Activated gamma-delta T cell (primary cell): ENCODE measurements at places on chromosomes 12 and 14.

DNA sequence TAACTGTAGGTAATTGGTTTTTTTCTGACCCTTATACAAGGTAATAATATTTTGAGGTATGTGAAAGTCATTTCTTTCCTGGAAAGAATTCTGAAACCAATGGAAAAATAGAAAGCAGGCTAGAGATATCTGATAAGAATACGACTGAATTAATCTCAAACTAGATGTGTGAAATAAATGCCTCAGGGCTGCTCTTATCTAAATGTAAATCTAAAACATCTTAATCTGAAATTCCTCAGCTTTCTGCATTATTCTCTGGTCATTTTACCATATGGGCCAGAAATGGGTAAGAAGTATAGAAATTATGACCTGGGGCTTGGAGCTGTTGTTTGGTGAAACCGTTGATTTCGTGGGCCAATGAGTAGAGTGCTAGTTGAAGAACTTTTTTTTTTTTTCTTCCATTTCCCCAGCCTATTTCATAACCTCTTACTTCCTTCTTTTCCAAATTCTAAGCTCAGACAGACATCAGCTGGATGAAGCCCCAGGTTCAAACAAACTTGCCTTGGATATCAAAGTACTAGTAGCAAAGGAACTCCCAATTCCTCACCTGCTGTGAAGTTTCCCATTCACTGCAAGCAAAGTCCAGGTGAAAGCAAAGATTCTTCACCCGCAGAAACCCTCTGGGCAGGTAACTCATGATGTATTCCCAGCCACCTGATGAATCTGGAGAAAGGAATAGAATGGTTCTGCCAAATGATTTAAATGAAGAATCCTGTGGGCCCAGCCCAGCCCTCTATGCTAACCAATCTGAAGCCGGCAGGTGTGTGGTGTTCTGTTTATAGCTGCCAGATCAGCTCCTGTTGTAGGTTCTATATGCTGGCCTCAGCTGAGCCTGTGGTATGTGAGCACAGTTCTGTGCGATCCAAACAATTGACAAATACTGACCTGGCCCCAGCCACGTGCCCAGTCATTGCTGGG is 9.7 kb upstream of the FOS start:
- DNase-seq = no peak

GRCh38 chr14:106635569-106635968 is 1109.2 kb downstream of the TMEM121 start:
- DNase-seq = no peak

GRCh38 chr12:102756530-102756929 is 160.5 kb downstream of the PAH start:
- no peak for DNase-seq

DNA sequence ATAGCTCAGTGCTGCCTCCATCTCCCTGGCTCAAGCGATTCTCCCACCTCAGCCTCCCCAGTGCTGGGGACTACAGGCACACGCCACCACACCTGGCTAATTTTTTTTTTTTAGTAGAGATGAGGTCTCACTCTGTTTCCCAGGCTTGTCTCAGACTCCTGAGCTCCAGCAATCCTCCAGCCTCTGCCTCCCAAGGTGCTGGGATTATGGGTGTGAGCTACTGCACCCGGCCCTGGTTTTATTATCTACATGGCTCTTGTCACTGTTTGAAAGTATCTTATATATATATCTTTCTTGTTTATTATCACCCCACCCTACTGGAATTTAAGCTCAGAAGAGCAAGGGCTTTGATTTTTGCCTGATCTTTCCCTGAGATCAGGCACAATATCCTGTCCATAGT is 7.6 kb upstream of the TMED10 start:
- DNase-seq = no peak

DNA sequence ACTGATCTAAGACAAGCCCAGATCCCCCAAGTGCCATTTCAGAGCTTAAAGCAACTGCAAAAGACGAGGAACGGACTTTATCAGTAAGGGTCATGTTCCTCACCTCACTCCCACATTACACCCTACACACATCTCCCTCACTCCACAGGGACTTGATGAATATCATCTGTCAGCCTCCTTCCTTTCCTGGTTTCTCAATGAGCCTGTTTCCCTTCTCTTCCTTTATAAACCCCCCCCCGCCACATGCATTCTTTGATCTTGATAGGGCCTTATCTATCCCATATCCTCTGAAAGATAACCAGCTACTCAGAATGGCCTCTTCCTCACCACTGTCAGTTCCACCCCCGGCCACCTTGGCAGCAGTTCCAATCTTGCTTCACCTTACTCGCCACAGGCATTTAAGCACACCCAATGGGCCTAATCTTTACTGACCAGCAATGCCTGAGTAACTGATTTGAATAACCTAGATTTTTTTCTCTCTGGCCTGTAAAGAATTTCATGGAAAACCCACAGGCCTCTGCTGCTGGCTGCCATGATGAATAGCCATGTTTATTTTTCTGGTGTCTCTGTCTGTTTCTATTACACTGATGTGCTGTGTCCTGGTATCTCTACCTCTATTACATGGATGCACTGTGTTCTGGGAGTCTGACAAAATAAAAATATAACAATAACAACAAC is 138.7 kb downstream of the PHLDA1 start:
- no peak for DNase-seq

DNA sequence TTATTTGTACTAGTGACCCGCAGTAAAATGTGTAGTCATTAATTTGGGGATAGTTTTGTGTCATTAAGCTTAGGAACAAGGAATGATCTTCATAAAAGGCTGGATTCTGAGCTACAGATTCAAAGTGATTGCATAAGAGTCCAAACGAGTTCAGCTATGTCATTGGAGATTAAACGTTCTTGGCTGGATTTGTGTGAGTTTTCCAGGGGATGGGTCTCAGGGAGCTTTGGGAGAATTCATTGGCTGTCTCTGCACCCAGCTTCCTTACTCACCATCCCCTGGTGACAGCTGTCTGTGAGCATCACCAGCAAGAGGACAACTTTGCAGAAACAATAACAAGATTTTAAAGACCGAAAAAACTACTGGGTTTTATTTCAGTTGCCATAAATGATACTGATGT is 130.4 kb downstream of the DAAM1 start:
- DNase-seq = no peak

- no peak for DNase-seq
Measured at GRCh38 chr14:95432144-95433093, 84.0 kb downstream of the SYNE3 start.

GRCh38 chr14:88002421-88003075 is 2.4 kb upstream of the GPR65 start:
- no peak for DNase-seq

DNA sequence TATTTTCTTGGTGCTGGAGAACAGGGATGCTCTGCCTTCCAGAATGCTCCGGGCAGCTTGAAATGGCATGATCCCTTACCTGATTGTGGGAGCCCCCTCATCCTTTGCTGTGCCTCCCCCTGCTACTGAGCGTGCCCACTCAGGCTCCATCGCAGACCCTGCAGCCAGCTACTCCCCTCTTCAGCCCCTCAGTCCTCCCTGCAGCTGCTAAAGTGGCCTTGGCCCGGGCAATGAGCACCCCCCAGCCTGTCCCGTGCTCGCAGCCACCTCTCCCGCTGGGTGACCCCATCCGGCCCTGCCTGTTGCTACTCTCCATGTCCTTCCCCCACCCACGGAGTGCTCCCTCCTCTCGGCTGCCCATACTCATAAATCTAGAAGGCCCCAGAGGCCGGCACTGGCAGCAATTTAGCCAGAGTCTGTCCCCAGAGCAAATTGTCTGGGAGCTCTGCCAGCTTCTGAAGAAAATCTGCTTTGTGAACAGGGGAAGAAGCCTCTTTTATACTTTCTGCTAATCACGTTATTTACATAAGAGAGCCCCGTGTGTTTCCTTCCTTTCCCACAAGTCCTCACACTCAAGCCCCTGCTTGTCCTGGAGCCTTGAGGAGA is 143.7 kb upstream of the FRMD6 start:
- no peak for DNase-seq

DNA sequence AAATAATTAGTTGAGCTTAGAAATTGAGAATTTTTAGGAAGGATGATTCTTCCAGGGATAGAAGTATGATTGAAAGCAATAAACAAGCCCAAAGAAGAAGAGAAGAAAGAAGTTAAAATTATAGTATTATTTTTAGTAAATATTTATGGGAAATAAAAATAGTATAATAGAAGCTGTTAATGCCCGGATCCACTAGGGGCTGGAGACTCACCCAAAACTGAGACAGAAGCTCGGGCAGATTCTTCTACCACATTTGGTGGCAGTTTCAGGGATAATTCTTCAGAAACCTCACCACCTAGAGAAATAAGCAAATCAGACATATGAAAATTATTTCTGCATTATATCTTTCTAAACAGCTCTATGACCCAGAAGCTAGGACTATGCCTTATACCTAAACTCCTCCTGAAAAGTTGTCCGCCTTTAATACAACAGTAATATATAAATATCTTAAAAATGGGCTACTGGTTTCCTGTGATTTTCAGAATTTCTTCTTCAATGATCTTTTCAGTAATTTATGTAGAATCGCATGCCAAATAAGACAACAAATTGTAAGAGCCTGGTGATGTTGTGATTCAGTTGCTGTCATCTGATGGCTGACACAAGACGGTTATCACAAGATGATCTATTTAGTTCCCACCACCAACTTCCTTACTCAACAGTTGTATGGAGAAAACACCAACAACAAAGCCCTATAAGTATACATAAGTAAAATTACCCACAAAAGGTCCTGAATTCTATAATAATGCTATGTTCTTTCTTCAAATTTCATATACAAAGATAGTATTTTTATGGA is 35.6 kb downstream of the A2M start:
- DNase-seq = no peak

- DNase-seq = no peak
Measured at GRCh38 chr14:52327374-52328226, 13.5 kb downstream of the PTGER2 start.

DNA sequence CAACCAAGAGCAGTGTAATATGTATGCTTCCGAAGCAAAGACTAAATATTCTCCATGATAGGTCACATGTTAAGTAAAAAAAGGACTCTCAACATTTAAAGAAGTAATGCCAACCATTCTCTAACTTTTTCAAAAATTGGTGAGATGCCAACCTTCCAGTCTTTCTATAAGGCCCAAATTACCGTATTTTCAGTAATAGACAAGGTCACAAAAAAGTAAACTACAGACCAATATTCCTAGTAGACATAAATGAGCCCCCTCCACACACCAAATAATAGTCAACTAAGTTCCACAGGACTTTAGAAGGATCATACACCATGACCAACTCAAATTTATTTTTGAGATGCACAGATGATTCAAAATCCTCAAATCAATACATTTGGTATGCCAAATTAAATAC is 867.4 kb downstream of the TMEM121 start:
- no peak for DNase-seq

GRCh38 chr14:60946773-60947172 is 34.1 kb downstream of the TRMT5 start:
- DNase-seq = no peak

DNA sequence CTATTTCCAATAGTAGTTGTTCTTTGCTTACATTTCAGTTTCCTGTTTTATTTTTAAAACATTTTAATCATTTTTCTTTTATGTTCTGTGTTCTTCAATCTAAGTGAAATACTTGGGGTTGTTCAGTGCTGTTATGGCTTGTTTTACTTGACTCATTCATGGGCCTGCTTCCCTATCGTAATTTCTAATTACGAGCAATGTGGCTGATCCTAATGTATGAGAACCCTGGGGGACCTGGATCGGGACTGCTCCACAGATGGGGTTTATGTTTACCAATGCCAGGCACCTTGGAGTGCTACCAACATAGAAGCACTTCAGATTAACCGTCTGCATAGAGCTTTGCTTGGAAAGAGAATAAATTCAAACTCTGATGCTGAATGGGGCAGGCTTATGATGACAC is 29.8 kb downstream of the TECPR2 start:
- no peak for DNase-seq

DNA sequence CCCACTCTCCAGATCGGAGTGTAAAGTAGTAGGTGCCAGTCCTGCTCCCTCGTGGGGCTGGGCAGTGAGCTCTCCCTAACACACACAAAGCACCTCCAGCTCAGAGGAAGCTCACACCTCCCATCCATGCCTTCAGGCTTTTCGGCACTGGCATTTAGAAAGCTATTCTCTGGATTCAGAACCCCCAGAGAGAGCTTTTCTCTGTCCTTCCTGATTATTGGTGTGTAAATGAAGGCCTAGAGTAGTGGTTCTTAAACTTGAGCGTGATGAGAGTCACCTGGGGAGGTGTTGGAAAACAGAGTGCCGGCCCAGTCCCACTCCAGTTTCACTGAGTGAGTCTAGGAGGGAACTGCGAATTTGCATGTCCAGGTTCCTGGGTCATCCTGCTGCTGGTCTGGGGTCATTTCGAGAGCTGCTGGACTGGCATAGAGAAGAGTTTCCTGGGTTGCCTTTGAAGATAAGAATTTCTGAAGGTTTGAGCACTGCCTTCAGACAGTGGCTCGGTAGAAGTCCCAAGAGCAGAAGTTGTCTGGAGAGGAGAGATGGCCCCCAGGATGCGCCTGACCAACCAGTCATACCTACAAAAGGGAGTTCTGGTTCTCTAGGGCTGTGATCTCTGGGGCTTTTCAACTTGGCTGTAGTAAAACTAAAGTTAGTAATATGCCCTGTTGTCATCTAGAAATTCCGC is 15.1 kb downstream of the CD9 start:
- DNase-seq = no peak

- DNase-seq = no peak
Measured at GRCh38 chr12:77131977-77132490, 66.7 kb upstream of the E2F7 start.

GRCh38 chr12:104682790-104683279 is 226.1 kb downstream of the CHST11 start:
- DNase-seq = no peak

DNA sequence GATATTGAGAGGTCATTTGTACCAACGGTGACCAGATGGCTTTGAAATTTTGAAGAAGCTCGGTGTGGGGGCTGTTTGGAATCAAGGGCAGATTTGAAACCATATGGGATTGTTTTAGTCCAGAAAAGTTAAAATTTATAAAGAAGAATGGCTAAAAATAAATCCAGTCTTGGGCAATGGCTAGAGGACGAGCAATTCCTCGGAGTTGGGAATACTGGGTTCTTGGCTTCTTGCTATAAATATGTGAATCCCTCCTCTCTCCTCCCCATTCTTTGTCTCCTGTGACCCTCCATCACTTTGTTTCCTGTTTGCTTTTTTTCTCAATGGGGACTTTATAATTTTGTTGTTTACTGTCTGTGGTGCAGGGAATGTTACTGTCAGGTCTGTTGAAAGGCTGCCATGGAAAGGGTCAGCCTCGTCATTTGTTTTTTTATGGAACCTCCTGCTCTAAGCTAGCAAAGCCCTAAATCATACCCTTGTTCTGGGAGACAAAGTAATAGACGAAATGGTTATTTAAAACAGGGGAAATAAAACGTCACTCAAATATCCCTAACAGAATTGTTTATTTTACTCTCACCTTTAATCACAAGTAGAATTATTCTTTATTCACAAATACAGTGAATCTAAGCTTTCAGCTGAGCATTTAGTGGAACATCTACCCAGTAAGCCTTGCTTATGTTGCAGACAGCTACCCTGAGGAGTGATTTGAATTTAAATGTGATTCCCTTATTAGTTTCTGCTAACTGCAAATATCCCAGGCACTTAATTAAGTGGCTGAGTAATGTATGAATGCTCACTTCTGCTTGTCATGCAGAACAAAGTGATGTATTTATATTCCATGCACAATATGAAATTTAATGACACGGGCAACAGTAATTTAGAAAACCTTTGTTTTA is 273.1 kb upstream of the NOVA1 start:
- DNase-seq = no peak

GRCh38 chr12:10716704-10717315 is 6.3 kb downstream of the YBX3 start:
- DNase-seq = no peak
